ENCODE measurements at places on chromosomes 4 and X.

- H3K36me3 ChIP-seq: no peaks in the 10 kb centered on the region
- no peak overlapping the region for H3K4me3 ChIP-seq
- no peak overlapping the region for H3K27ac ChIP-seq
These were observed 424.6 kb downstream of the PABPC4L start for GRCh38 chr4:133776961-133777360.

- no peaks in the 10 kb centered on the region for H3K27me3 ChIP-seq
- H3K27ac ChIP-seq: no peak overlapping the region
- no peak overlapping the region for H3K4me3 ChIP-seq
- H3K36me3 ChIP-seq: no peaks in the 10 kb centered on the region
- H3K4me1 ChIP-seq: peaks cover 12% of the 10 kb centered on the region
These were observed 35.3 kb downstream of the CNOT6L start for GRCh38 chr4:77783895-77784294.

GRCh38 chr4:114225436-114225835, 246.0 kb upstream of the ARSJ start:
- no peaks in the 10 kb centered on the region for H3K27me3 ChIP-seq
- H3K27ac ChIP-seq: no peak overlapping the region
- no peak overlapping the region for H3K4me3 ChIP-seq
- no peaks in the 10 kb centered on the region for H3K36me3 ChIP-seq
- no peaks in the 10 kb centered on the region for H3K4me1 ChIP-seq

DNA sequence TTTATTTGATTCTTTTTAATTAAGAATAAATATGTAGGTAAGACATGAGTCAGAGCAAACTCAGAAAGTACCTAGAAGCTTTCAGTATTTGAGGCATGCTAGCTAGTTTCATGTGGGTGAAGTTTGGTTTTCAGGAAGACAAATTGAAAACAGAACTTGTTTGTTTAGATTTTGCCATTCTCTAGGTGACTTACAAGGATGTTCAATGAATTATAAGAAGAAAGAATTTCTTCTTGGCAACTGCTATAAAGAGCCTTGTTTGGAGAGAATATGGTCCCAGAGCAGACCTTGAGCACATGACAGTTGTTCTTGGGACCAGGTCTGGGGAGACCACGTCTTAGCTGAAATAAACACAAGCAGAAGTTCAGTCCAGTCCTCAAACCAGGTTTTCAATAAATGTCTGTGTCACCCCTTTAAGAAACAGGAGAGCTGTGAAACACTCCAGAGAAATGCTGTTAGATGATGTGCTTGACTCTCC, 38.0 kb upstream of the IL21 start:
- H3K4me1 ChIP-seq: peaks cover 3% of the 10 kb centered on the region
- H3K4me3 ChIP-seq: no peak overlapping the region
- H3K27ac ChIP-seq: no peak overlapping the region
- no peak for DNase-seq
- H3K36me3 ChIP-seq: no peaks in the 10 kb centered on the region

- H3K27ac ChIP-seq: no peak overlapping the region
- no peaks in the 10 kb centered on the region for H3K27me3 ChIP-seq
- DNase-seq: peak; percentile 21
- H3K36me3 ChIP-seq: no peaks in the 10 kb centered on the region
- no peaks in the 10 kb centered on the region for H3K4me1 ChIP-seq
- no peak overlapping the region for H3K4me3 ChIP-seq
These were observed 106.7 kb downstream of the GPM6A start for GRCh38 chr4:175705407-175705806.

DNA sequence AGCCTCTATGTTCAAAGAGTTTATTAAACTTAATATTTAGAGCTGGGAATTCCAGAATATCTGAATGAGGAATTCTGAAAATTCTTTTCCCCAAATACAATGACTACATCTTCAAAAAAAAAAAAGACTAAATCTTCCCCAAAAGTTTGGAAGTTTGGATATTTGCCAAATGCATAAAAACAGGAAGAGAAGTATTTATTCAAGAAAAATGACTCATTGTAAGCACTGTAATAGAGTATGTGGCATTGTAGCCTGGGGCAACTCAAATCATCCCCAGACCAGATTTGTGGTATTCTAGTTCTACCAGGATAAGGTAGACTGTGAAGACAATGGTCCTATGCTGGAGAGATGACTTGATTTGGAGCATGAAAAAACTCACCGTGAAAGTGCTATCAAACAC, 78.5 kb upstream of the PDHA2 start:
- H3K4me3 ChIP-seq: no peak overlapping the region
- peaks cover 22% of the 10 kb centered on the region for H3K4me1 ChIP-seq
- DNase-seq: peak; percentile 94
- H3K27ac ChIP-seq: peak overlapping the region; percentile 43
